ENCODE measurements at places on chromosomes 12 and 14.

GRCh38 chr12:123010110-123010509 is 29.6 kb downstream of the ARL6IP4 start:
- DNase-seq = no peak

DNA sequence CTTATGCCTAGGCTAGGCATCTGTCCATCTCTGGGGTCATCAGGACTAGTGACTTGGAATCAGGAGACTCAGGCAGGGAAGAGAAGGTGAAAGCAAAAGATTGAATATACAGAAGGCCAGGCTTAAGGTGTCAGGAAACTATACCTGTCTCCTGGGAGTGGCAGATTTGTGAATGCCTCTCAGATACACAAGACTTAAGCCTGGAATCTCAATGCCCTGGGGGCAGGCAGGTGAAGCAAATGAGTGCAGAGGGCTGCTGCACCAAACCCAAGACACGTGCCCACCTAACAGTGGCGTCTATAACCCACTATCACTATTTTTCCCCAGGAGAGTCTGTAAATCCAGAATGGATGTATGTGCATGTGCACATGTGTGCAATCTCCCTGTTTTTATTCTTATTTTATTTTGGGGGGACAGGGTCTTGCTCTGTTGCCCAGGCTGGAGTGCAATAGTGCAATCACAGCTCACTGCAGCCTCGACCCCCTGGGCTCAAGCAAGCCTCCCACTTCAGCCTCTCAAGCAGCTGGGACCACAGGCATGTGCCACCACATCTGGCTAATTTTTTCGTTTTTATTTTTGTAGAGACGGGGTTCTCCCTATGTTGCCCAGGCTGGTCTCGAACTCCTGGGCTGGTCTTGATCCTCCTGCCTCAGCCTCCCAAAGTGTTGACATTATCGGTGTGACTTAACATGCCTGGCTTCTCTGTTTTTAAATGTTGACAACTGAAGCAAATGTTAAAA is 31.9 kb upstream of the FOS start:
- no peak for DNase-seq

DNA sequence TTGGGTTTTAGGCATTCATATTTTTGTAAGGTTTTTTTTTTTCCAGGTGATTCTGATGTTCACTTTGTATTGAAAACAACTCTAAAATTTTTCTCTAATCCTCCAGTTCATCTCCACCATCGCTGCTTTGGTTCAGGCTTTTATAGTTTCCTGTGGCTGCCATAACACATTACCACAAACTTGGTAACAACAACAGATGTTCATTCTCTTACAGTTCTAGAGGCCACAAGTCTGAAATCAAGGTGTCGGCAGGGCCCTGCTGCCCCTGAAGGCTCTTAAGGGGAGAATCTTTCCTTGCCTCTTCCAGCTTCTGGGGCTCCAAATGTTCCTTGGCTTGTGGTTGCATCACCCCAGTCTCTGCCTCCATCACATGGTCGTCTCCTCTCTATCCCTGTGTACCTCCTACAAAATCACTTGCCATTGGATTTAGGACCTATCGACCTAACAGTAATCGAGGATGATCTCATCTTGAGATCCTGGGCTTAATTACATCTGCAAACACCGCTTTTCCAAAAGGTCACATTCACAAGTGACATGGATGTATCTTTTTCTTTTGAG is 55.2 kb downstream of the PELI2 start:
- no peak for DNase-seq

DNA sequence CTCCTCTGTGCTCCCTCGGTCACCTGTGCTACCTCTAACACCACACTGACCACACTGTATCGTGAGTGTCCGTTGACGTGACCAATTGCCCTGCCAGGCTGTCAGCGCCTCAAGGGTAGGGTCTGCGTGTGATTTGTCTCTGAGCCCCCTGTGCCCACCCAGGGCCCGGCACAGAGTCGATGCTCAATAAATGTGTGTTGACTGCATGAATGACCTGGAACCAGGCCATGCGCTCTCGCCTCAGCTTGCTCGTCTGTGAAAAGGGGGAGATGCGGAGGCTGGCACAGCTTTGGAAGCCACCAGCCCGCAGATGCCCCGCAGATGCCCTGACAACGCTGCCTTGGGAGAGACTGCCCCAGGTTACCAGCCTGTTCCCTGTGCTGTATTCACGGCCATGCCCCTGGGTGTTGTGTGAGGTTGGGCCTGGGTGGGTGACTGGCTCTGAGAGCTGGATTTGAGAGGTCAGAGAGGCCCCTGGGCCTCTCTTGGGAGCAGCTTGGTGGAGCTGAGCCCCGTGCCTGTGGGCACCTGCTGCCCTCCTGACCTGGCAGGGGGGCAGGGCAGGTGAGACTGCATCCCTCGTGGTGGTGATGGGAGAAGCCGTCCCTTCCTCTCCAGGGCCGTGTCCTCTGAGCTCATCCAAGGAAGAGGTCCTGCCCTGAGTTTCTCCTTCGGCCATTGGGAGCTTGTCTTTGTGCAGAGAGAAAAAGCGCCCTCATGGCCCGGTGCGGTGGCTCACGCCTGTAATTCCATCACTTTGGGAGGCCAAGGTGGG is 43.2 kb downstream of the CYP46A1 start:
- DNase-seq = no peak

GRCh38 chr12:116481726-116482125 is 77.5 kb upstream of the MAP1LC3B2 start:
- no peak for DNase-seq

- DNase-seq = no peak
Measured at GRCh38 chr14:36047912-36048311, 128.6 kb downstream of the PTCSC3 start.

GRCh38 chr12:108819920-108820706 is 37.3 kb downstream of the SSH1 start:
- DNase-seq = no peak

DNA sequence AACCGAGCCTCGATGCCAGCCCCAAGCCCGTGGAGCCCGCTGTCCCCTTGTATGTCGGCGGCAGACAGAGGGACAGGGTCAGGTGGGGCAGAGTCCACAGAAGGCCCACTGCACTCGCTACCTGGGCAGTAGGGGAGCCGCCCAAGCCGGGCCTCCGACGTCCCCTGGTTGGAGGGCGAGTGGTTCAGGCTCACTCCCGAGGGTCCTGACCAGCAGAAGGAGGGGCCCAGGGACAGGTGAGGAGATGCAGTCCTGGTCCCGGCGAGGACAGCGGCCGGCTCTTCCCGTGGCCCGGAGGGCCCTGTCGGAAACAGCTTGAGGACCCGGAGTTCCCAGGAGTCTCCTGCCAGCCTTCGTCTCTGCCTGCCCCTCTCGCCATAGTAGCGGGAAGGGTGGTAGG is 216.7 kb upstream of the SFSWAP start:
- DNase-seq = no peak

DNA sequence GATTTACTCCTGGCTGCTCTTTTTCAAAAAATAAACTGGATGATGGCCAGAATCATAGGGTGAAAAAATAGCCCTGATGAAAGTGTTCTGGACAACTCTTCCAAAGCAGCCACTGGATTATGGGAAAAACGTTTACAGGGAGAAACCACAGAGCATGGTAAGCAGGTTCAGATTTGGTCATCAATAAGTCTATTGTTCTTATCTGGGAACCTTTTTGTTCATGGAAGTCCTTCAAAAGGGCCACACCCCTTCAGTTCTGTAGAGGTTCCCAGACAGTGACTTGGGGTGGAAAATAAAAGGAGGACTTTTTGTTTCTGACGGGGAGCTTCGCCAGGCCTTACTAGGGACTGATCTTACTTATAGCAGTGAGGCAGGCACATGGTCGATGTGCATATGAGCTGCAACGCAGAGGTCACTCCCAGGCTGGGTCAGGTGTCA is 117.4 kb upstream of the SLC38A2 start:
- DNase-seq = no peak

GRCh38 chr12:100674036-100674888 is 100.8 kb downstream of the GAS2L3 start:
- no peak for DNase-seq

- DNase-seq = no peak
Measured at GRCh38 chr12:108875682-108876361, 4.1 kb upstream of the DAO start.

Data from activated CD4-positive, alpha-beta T cell treated with anti-CD3 and anti-CD28 coated beads, Interleukin-2, amount 50 U/mL, for 1 hour (primary cell).